ENCODE measurements at places on chromosomes 12 and 14.

- no peak for DNase-seq
Measured at GRCh38 chr14:62952226-62952625, 93.0 kb downstream of the KCNH5 start.

GRCh38 chr14:25180221-25180620, 130.3 kb upstream of the STXBP6 start:
- no peak for DNase-seq

DNA sequence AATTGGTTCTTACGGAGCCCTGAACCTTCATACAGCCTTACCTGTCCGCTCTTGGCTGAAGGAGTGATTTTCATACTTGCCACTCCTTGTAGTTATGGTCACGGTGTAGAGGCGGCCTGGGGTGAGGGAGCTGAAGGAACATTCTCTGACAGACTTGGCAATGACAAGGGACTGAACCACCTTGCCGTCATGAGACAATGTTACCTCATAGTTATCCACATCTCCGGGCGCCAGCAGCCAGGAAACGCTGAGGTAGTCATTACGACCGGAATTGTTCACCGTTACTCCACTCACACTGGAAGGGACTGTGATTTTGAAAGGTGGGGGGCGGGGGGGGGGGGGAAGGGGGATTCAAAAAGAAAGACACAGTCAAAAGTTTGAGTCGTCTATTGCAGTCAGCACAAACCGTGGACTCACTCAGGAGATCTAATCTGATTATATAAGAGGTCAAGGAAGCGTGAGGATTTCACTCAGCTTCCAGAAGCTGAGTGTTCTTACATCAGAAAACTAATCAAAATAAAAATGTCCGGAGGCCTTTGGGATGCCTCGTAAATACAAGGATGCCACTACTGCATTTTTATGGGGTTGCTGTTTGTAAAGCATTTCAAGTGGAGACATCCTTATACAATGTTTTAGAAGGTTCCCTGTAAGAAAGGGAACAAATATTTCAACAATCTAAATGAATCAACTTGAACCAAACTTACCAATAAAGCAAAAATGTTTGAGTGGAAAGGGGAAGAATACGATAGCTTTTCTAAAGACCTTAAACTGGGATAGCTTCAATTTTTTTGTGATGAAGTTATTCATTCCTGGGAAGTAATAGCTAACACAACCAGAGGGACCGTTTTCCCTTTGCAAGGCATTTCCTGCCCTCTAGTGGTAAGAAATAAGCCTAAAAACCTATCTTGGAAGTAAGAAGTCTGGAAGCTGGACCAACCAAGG, 60.6 kb downstream of the PTPRB start:
- no peak for DNase-seq

DNA sequence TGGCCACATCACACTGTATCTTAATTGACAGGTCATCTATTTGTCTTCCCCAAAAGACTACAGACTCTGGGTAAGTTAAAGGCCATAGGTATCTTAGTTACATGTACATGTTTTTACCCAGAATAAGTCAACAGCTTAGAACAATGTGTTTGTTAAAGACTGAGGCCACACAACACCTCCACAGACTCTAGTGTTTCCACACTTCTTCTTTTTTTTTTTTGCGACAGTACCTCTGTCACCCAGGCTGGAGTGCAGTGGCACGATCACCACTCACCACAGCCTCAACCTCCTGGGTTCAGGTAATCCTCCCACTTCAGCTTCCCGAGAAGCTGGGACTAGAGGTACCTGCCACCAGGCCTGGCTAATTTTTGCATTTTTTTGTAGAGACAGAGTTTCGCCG, 1.3 kb downstream of the GPN3 start:
- no peak for DNase-seq

DNA sequence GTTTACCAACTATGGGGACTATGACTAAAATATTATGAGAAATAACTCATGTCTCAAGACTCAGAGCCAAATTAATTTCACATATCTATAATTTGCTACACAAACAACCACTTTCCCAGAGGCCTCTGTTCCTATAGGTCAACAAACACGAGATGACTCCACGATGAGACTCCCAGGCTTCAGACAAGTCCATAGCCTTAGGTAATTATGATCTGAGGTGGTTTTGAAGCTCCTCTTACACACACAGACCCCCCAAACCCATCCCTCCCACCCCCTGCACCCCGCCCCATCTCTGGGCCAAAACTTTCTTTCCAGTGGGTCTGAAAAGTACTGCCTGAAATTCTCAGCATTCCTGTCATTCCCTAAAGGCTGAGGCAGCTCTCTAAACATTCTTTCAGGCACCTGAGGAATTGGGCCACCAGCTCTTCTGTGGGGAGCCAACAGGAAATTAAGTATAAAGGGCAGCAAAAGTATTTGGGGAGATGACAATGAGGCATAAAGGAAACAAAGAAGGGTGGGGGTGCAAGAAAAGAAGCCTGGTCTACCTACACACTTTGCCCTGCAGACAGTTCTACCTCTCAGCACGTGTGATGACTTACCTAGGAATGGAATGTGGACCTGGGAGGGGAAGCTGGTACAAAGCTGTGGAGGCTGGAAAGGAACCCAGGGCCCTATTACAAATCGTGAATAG, 143.6 kb downstream of the PAWR start:
- no peak for DNase-seq

- no peak for DNase-seq
Measured at GRCh38 chr14:60657456-60658210, 8.4 kb upstream of the SIX1 start.

GRCh38 chr12:3243376-3244084, 166.4 kb downstream of the TSPAN9 start:
- no peak for DNase-seq

DNA sequence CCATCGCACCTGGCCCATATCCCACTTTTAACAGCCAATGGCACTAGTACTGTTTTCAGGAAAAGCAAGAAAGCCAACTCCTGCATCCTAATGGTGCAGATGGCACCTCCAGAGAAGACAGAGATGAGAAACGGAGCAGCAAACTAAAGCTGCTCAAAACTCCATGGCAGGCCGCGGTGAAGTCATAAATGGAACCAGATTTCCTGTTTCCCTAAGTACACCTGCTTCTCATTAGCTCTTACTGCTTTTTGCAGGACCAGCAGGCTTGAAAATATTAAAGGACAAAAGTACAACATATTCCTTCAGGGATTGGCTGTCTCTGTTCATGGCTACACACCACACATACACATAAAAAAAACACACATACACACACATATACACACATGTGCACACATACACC, 36.7 kb upstream of the LGALS3 start:
- DNase-seq, result no peak

GRCh38 chr14:39739796-39740195, 307.6 kb upstream of the FBXO33 start:
- DNase-seq, result no peak

DNA sequence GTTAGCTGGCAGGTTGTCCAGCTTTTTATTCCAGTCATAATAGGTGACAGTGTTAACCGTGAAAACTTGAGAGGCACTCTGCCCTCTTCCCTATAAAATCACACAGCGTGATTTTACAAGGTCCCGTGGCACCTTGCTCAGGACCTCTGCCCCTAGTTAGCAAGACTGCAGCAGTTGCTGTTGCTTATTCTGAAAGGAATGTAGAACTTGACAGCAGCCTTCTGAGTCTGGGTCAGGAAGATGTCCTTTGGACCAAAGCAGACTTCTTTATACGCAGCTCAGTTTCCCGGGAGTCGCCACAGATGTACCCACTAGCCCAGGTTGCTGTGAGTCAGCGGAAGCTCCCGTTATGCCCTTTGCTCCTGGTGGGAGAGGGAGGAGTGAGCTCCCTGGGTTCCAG, 13.2 kb downstream of the PRKAB1 start:
- DNase-seq, result no peak

GRCh38 chr12:18171571-18171970, 81.6 kb upstream of the RERGL start:
- no peak for DNase-seq

DNA sequence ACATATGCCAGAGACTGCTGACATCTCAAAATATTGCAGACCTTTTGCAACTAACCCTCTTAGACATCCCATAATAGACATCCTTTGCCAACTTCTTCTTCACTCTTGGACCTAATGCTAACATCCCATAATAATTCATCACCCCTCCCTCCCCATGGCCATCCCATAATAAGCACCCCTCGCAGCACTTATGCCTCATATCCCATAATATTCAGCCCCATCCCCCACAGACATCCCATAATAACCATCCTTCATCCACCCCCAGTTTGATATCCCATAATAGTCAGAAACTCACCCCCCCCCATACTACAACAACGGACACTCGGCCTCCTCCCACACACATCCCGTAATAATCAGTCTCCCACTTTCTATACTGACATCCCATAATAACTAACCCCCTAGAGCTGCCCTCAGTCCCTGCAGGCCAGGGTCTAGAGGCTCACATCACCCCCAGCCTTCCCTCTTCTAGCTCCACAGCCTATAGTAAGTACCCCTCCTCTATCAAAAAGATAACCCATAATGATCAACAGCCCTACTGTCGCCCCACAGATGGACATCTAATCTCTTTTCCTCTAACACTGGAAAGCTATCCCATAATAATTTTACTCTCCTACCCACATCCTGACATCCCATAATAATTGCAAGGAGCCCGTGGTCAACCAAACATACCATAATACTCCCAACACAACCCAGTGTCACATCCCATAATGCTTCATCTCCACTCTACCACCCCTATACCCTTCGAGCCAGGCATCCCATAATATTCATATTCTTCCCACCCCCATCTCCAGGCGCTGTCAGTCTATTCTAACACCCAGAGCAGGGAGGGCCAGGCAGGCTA, 792 bp upstream of the CHD4 start:
- peak; percentile 51 for DNase-seq

- DNase-seq, result no peak
Measured at GRCh38 chr12:121212875-121213274, 2.9 kb downstream of the P2RX4 start.

- no peak for DNase-seq
Measured at GRCh38 chr14:100747021-100747586, 20.4 kb downstream of the DLK1 start.

DNA sequence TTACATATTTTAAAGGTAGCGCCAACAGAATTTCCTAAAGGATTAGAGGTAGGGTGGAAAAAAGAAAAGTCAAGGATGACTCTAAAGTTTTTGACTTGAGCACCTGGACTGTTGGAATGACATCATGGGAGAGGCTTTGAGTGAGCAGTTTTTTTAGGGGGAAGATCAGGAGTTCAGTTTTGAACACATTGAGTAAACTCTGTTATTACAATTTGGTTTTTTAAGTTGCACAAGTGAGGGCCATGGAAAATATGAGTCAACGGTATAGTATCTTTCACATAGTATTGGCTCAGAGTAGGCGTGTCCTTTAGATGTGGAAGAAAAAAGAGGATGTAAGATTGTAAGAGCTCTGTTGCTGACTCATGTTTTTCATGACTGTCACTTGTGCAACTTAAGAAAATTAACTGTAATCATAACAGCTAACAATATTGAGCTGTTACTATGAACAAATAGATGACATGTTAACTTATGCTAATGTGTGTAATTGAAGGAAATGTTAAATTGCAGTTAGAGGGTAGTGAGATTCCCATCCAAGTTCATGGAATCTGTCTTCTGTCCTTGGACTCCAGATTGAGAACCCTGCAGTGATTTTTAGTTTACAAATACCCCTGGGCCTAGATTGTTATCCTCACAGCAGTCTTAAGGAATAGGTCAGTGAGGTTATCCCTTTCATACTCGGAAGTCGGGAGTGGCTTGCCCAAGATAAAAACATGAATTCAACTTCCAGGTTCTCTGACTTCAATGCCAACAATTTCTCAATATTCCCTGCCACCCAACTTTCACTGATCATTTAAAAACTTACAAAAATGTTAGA, 48.2 kb upstream of the ATP2B1 start:
- no peak for DNase-seq

DNA sequence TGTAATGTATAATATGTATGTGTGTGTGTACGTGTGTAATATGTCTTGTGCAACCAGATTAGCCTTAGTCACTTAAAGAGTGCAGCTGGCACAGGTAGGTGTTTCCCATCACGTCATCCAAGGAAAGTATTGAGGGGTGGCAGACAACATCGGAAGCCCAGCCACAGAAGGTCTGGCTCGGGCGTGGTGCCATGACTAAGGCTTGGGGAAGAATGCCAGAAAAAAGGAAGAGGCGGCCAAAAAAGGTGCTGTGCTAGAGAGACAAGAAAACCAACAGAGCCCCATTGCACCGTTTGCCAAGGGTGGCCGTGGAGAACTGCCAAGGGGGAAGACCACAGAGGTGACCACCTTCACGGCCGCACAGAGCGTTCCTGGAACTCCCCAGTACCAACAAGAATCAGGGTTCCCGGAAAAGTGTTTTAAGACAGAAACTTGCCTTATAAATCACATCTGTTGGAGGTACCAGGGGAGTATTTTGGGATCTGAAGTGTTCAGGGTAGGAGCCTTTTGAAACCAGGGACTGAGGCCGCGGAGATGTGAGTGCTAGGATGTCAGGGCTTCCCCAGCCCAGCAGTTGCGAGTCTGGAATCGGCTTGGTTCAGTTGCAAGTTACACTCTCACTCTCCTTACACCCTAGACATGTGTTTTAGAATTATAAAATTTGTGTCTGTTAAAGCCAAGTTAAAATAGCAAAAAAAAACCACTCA, 131.2 kb upstream of the DYRK2 start:
- no peak for DNase-seq

DNA sequence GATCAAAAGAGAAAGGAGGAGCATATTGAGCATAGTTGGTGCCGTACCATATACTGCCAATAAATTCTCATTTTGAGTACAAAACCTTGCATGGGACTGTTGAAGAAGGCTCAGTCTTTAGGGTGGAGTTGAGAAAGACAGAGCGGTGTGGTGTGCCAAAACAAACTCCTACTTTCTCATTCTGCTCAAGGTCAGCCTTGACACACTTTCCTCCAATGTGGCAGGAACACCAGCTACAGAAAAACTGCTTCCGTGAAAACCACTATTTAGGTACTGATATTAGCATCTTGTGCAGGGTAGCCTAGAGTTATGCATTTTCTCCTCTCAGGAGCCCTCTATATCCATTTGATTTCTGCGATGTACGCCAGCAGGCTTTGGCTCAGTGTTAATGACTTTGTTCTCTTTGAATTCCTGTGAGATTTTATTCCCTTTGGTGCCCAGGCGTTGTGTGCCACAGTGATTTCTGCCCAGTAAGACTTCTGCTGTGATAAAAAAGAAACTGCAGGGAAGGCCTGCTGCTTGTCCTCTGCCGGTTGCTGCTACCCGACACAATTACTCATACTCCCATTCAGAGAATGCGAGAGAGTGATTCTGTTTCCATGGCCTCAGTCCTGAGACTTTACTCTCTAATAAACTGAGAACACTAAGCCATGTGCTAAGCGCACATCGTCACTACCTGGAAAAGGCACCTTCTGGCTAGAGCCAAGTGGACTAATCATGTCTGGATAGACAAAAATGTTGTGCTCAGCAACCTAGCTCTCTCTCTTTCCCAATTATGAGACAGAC, 88.3 kb upstream of the MDM1 start:
- no peak for DNase-seq

DNA sequence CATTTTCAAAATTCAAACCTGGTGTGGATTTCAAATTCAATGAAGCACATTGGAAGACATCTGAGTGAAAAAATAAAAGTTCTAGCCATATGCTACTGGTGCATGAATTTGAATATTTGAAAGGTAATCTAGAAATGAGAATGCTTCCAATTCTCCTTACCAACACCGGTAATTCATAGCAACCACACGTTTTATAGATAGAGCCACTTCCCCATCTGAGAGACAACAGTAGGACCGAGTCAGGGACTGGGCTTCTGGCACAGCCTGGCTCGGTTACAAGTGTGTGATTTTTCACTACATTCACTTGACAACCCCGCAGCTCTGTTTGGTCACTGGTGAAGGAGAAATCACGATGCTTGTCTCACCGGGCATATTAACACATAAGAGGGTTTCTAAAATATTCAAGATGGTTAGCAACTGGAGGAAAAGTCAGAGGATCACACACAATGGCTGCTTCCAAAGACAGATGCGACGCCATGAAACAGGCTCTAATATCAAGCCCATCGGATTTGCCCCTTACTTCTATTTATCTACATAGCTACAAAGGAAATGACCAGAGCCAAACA, 86.5 kb upstream of the FOXN3 start:
- DNase-seq, result no peak

All from activated CD4-positive, CD25-positive, alpha-beta regulatory T cell treated with anti-CD3 and anti-CD28 coated beads, Interleukin-2, amount 50 U/mL, for 72 hours (primary cell).